ENCODE measurements at places on chromosomes 2 and 18.

DNA sequence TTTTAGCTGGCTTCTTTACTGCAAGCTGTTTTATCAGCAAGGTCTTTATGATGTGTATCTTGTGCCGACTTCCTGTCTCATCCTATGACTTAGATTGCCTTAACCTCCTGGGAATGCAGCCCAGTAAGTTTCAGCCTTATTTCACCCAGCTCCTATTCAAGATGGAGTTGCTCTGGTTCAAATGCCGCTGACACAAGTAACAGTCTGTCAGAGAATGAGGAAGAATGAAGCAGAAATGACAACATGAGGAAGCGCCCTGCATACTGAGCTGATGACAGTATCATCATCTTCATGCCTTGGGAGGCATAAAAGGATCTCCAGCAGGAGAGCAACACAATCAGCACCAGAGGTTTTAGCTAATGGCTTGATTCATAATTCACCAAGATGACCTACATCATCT, 309.4 kb downstream of the NBAS start:
- no peak for DNase-seq

GRCh38 chr2:189799030-189799331, 14.7 kb downstream of the PMS1 start:
- no peak for DNase-seq

GRCh38 chr18:35457140-35457704, 40.5 kb downstream of the INO80C start:
- no peak for DNase-seq

DNA sequence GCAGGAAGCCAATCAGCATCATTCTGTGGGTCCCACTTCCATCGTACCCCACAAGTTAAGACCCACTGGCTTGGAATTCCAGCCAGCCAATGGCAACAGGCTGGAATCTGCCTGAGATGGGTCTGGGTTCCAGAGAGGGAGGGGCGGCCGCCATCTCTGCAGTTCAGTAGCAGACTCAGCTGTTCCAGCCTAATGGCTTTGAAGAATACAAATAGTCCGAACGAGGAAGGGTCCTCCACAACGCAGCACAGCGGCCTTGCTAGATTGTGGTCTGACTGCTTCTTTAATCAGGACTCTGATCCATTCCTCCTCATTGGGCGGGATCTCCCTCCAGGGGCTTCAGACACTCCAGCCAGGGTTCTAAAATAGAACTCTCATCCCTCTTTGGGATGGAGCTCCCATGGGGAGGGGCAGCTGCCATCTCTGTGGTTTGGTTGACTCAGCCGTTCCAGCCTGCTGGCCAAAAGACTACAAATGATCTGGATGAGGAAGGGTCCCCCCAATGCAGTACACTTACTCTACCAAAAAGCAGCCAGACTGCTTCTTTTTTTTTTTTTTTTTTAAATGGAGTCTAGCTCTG, 42.7 kb upstream of the PAIP2B start:
- no peak for DNase-seq

- DNase-seq, result no peak
These were observed 638.0 kb upstream of the VRK2 start for GRCh38 chr2:57408587-57408986.

DNA sequence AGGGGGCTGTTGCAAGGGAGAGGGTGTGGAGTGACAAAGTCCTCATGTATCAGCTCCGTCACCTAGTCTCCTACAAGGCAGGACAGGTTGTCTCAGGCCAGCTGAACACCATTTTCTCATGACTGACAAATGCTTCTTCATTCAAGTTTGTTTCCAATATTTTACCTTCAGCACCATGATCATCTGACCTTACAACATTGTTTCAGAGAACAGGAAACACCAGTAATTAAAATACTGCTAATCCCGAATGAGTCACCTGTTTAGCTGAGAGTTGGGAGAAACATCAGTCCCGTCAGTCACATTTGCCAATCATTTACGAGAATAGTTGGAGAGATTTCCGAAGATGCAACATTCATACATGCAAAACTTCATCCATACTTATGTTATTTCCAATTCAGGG, 25.7 kb upstream of the SP5 start:
- DNase-seq, result no peak

- DNase-seq, result no peak
These were observed 98.8 kb upstream of the MGAT4A start for GRCh38 chr2:98829581-98830270.

- no peak for DNase-seq
These were observed 54.8 kb downstream of the TEX51 start for GRCh38 chr2:126953483-126953882.

- no peak for DNase-seq
These were observed 11.3 kb downstream of the KCNF1 start for GRCh38 chr2:10923008-10923375.

- no peak for DNase-seq
These were observed 77.8 kb downstream of the GYPC start for GRCh38 chr2:126733795-126734194.

GRCh38 chr18:75269124-75269680, 58.6 kb downstream of the TSHZ1 start:
- no peak for DNase-seq

DNA sequence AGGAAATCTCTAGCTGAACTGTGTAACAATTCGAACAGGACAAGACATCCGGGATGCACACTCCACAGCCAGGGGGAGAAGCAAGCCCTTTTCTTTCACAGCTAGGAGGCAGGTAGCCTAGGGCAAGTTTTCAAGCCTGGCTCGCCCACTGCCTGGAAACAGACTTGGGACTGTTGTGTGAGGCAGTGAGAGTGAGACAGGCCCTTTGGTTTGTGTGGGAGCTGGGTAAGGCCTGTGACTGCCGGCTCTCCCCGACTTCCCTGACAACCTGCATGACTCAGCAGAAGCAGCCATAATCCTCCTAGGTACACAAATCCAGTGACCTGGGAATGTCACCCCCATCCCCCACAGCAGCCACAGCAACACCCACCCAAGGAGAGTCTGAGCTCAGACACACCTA, 179.7 kb downstream of the WDPCP start:
- no peak for DNase-seq

DNA sequence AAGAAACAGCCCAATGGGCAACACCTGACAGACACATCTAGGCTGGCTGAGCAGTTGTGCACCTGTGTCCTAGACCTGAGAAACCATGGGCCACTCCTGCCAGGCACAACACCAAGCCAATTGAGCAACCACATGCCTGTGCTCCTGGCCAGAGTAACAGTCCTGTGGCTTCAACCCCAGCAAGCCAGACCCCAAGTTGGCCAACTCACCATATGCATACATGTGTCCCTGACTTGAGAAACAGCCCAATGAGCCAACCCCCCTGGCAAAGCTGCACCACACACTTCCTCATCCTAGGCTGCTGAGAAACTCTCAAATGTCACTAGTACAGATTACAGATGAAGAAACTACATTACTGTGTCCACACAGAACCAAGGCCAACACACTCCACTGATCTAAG, 36.6 kb downstream of the USP34 start:
- DNase-seq, result no peak

DNA sequence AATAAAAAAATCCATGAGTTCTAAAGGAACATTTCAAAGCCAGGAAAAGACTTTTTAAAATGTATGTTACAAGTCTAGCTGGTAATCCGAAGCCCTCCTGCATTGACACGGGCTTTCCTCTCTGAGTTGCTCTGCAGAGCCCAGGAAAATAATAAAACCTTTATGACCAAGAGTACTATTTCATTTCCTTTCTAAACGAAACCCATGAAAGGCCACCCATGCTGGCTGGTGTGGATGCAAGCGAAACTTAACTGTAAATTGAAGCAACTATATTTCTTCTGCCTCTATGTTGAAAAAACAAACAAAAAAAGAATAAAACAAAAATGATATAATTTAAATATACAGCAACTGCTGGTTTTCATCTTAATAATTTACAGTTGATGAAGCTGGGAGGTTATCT, 41.3 kb upstream of the ZNF532 start:
- no peak for DNase-seq

DNA sequence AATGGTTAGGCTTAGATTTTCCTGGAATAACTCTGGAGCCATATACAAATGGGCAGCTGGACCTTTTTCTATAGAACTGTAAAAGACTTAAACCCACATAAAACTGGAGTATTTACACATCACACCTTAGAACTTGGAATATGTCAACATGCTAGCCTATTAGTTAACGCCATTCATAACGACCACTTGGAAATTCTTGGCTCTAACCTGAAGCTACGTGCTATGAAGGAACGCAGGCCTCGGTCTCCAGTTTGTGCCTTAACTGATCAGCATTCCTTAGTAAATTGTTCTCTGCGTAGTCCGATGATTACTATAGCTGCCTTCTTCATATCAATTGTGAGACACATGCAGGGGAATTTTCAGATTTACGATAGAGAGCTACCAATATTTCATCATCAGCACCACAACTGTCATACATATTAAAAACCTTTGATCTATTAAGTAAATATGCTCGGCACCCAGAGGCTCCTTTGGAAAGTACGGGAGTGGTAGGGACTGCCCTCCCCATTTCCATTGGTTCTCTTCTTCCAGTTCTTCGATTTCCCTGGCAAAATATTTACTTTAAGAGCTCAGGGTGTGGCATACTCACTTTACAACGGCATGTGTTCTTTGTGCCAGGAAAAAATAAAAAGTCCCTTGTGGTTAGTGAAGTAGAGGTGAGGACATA, 17.5 kb upstream of the CCL20 start:
- DNase-seq, result no peak

- no peak for DNase-seq
These were observed 89.1 kb downstream of the COL6A3 start for GRCh38 chr2:237324837-237325236.

DNA sequence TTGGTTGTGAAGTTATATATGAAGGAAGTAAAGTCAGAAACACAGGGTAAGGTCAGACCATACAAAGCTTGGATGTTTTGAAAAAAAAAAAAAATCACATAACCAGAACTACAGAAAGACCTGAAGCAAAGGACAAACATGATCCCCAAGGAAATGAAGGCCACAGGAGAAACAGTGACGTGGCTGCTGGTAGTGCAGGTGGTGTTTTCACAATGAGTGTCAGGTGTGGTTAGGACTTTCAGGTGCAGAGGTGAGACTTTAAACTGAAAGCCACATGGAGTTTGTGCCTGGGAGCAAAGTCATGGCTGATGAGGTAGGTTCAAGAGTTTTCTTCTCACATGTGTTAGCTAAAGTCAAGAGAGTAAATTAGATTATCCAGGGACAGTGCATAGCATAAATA, 270.7 kb downstream of the PIEZO2 start:
- DNase-seq, result no peak

DNA sequence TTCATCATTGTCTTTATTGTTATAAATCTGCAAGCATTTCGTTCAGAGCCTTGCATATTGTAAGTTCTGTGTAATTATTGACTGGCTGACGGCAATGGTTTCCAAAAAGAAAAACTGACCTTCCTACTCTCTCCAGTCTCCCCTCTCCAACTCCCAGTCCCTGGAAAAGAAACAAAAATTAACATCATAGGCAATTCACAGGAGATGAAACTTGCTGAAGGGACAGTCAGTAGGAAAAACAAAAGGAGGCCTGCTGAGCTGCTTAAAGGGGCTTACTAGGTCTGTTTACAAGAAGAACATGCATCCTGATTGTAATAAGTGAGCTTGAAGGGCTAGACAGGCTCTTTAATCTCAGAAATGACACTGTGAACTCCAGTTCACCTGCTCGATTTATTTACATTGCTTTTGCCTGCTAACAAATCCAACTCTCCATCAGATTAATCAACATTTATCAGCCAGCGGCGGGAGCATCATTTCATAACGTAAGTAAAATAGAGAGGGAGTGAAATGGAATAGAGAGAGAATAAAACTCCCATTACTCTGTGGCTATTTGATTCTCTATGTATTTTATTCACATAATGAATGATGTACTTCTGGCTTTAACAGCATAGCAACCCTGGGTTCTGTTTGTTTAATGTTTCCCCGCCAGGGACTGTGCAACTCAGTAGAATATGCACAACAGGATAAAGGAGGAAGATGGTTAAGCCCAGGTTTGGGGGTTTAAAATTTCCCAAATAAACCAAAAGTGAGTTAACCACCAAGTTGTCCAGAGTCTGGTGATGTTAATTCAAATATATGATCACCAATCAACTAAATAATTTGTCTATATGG, 256.7 kb upstream of the SETBP1 start:
- no peak for DNase-seq

DNA sequence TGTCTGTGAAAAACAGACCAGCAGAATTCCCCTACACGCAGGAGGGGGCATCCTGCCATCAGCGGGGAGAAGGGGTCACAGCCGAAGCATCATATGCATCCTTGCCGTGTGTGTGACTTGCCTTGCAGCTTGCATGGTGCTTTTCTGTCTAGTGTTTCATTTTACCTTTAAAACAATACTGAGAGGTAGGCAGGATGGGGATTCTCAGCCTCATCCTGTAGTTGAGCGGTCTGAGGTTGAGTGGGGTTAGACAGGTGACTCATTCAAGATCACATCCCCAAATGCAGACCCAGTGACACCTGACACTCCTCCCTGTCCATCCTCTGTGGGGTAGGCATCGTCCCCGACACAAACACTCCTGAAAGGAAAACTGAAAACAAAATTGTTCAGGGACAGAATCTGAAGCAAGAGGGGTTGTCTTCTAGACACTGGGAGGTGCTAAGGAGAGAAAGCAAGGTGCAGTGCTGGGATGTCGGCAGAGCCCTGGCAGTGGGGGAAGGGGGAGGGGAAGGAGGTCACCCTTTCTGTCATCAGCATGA, 7.9 kb downstream of the ARL4C start:
- DNase-seq, result peak; percentile 49

- no peak for DNase-seq
These were observed 1176.8 kb upstream of the GYPC start for GRCh38 chr2:125479143-125479636.

DNA sequence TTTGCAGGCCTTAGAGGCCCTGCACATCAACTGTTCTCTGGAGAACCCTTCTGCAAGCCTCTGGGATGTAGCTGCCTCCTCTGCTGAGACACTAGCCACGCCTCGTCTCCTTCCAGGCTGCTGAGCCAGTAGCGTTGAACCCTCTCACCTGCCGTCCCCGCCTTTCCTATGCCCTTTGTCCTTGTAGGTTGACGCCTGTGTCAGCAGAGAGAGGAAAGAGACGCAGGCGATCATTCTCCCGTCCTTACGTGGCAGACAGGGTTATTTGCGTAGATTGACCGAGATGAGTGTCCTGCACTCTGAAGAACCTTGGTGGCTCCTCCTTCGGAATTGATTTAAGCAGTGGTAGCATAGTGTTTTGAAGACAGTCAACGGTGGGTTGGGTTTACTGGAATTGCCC, 27.8 kb downstream of the ID2 start:
- no peak for DNase-seq

DNA sequence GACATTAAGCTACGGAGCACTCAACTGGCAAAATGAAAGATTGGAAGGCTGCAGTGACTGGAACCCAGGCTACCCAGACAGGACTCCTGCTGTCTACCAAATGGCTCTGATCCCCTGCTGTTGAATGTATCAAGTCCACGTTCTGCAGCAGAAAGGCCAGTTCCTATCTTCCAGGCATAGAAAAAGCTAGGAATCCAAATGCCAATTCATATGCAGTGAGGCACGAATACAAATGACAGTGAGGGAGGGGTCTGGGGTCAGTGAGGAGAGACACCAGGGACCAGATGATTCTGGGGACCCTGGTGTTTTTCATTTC, 5.3 kb downstream of the NRP2 start:
- DNase-seq, result no peak

GRCh38 chr18:2529154-2529553, 42.2 kb downstream of the METTL4 start:
- DNase-seq, result no peak

GRCh38 chr2:110100480-110100879, 15.1 kb downstream of the MALL start:
- DNase-seq, result no peak
